ENCODE measurements at places on chromosomes 5 and 9.
A peak's percentile ranks its signal among the peaks of the same experiment; 100 is the strongest.

- no peak for DNase-seq
Observed at GRCh38 chr9:98207606-98208005, 15.2 kb upstream of the CORO2A start.

- no peak for DNase-seq
Observed at GRCh38 chr5:113937301-113937700, 423.8 kb downstream of the YTHDC2 start.

GRCh38 chr9:84241817-84242373 is 98.7 kb downstream of the SLC28A3 start:
- no peak for DNase-seq

- DNase-seq = no peak
Observed at GRCh38 chr9:19145881-19146280, 18.6 kb upstream of the PLIN2 start.

- DNase-seq = peak; percentile 29
Observed at GRCh38 chr5:37840053-37841034, 503 bp upstream of the GDNF start.

GRCh38 chr9:7592321-7593316 is 207.0 kb downstream of the DMAC1 start:
- no peak for DNase-seq

GRCh38 chr9:93071464-93071863 is 13.0 kb downstream of the SUSD3 start:
- peak; percentile 39 for DNase-seq

DNA sequence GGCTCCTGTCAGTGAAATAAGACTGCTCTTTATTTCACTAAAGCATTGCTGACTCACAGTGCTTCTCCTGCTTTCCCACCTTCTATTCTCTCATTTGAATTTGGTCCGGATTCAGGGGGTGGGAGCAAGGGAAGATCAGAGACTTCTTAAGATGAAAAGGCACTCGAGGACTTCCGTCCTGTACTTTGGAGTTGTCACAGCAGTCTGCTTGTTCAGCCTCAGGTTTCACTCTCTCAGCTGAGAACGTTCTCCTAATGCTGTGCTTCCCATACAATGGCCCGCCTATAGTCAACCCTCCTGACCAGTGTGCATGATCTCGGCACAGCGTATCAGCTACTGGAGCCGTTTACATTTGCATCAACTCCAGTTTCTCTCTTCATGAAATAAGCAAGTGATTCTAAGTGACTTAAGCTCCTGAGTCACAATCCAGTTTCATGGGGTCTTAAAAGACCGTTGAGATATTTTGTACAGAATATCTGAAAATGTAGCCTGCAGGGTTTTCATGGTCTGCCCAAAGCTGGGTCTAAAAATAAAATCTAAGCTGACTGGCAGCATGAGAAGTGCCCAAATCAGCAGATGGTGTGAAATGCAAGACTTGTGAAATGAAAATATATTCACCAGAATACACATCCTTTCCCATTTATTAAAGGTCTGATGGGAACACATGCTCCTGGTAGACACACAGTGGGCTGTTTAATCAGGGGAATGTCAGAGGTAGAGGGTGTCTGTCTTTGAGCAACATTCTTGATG is 145.0 kb downstream of the ADCY2 start:
- DNase-seq = no peak

DNA sequence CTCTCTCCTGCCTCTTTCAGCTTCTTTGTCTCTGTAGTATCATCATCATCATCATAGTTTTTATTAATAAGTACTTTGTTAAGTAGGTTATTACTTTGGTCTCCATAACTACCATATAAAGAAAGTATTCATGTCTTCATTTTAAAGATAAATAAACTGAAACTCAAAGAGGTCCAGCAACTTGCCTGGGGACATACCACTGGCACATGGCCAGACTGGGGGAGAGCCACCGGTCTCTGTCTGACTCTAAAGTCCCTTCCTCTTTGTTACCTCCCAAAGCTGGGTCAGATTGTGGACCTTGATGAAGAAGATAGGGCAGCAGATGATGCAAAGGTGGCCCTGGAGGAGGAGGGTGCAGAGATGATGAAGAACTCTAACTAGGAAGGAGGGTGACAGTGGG is 8.5 kb downstream of the CDX1 start:
- DNase-seq = no peak

- DNase-seq = no peak
Observed at GRCh38 chr5:152511531-152512132, 106.6 kb upstream of the NMUR2 start.

- no peak for DNase-seq
Observed at GRCh38 chr5:98721231-98721928, 52.1 kb upstream of the RGMB start.

GRCh38 chr9:34992376-34992951 is 2.9 kb downstream of the DNAJB5 start:
- DNase-seq = peak; percentile 40

DNA sequence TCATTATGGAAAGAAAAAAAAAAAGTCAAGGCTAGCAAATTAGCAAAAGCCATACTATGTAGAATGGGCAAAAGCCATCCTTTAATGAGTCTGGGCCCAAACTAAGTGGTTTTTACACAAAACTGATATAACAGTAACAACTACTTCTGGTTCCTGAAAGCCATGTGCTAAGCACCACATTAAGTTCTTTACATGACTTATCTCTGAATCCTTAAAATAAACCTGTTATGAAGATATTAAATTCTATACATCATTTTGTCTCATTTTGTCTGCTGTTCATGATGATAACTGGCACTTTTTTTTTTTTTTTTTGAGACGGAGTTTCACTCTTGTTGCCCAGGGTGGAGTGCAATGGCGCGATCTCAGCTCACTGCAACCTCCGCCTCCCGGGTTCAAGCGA is 5.0 kb downstream of the FNIP1 start:
- DNase-seq = no peak

DNA sequence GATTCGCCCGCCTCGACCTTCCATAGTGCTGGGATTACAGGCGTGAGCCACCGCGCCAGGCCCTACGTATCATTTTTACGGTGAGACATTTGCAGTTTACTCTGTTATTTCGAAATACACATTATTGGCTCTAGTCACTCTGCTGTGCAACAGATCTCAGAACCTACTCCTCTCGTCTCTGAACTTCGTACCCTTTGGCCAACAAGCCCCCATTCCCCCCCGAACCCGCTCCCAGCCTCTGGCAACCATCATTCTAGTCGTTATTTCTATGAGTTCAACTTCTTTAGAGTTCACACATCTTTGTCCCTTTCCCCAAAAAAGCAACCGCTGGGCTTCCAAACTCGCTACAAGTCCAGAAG is 735 bp downstream of the PTGR1 start:
- peak; percentile 14 for DNase-seq

GRCh38 chr5:150671509-150672236 is 10.6 kb downstream of the MYOZ3 start:
- no peak for DNase-seq

GRCh38 chr5:142412581-142412980 is 87.8 kb upstream of the SPRY4 start:
- no peak for DNase-seq

DNA sequence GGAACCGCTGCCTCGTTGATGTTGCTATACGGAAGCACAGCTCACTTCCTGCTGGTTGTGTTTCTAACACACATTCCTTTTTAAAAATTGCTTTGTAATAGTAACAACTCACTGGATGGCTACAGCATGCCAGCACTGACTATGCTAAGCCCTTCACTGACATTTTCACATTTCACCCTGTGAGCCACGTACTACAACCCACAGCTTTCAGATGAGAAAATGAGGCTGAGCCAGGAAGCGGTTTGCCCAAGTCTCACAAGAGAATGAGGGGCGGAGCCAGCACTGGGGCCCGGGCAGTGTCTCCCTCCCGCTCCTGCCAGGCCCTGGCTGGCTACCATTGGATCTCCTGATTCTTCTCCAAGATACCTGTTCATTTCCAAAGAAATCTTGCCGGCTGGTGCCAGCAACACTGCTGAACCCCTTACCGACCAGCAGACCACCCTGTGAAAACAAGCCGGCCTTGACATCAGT is 38.3 kb downstream of the FAM78A start:
- DNase-seq = peak; percentile 63

DNA sequence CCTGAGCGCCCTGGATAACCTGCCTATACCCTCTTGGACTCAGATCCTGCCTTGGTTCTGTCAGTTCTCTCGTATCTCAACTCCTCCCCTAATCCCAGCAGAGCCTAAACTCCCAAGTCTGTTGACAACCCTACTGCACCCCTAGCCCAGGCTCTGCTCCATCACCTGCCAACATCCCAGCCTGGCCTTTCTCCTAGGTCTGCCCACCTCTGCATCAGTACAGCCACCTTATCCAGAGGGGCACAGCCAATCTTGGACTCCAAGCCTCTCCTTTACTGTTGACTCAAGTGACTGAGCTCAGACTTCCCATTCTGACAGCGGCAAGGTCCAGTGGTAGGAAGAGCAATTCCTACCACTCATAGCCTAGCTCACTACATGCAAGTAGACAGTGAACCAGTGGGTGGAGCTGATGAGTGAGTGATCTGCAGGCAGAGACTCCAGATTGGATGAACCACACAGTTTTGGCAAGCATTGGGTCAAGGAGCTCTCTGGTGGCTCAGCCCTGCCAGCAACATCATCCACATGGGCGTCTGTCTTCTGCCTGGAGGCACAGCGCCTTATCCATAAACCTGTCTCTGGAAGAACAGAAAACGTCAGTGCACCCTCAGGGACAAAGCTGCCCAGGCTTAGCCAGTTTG is 26.5 kb downstream of the TRMO start:
- no peak for DNase-seq

GRCh38 chr5:169146158-169146557 is 154.8 kb downstream of the SLIT3 start:
- DNase-seq = no peak

GRCh38 chr5:172875505-172876279 is 41.6 kb downstream of the ERGIC1 start:
- peak; percentile 69 for DNase-seq

DNA sequence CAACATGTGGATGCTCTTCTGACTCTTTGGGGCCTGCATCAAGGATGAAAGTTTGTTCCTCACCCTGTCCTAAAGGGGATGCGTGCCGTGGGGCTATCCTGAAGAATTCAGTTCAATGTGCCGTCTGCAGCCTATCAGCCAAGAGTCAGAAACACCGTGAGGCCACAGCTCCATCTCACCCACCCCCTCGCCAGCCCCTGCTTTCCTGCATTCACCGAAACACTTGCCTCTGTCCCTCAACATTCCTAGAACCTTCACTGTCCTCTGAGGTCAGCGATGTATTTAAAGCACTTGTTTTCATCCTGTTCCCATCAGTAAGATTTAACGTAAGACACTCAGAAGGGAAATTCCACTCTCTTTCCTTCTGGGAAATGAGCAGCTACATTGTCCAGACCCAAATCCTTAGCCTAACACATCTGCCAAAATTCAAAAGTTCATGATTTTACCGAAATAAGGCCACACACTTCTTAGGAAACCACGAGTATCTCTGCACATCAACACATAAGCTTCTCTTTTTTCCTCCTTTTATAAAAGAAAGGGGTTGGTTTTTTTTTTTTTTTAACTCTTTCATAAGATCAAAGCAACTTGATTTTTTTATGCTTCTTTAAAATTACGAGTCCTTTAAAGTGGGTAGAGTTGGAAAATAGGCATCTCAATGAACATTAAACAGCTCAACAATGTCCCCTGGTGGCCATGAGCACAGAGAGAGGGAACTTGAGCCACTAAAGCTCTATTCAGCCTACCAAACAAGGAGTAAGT is 100.7 kb downstream of the SUSD1 start:
- DNase-seq = peak; percentile 86

DNA sequence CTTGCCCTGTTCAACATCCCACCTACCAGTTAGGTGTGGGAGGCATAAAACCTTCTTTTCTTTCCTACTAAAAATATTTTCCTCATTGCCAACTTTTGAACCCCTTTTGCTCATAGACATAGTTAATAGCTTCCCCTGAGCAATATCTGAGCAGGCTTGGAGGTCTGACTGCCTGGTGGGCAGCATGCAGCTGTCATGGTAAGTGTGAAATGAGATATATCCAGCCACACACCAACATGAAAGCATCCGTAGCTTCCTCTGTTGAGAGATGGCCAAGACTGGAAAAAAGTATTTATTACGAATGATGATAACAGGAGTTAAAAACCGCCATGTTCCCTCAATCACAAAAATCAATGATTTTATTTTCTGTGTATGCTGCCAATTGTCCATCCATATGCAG is 190.1 kb downstream of the TMEM38B start:
- no peak for DNase-seq

All from Ammon's horn (tissue), 1 donor.